Astrocyte (in vitro differentiated cells and primary cell): ENCODE measurements at places on chromosomes 16 and 17.

DNA sequence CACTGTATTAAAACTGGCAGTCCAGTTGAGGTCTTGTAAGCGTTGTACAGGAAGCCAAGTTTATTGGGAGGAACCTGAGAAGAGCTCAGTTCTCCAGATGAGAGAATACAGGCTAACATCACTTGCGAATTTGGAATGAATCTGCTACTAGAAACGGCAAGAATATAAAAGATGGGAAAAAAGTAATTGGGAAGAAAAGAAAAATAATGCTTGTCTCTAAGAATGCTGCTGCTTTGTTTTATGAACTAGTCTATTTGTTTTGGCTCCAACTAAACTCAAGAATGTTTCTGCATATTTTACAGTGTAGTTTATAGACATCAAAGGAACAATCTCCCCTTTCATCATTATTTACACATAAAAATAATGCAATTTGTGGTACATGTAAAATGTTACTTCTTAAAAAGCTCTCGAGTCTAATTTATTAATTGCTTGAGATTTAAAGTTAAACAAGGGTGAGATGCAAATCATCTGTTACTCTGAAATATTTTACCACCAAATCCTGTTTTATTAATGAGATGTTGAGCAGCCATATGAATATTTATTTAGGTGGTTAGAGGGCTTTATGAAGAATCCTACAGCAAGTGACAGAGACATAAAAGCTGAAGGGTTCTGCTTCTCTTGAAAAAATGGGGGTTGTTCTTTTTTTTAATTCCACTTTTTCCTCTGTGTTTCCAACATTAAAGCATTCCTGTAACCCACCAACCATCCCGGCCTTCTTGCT is 162.1 kb upstream of the AXIN2 start:
- DNase-seq: peak; percentile 58

DNA sequence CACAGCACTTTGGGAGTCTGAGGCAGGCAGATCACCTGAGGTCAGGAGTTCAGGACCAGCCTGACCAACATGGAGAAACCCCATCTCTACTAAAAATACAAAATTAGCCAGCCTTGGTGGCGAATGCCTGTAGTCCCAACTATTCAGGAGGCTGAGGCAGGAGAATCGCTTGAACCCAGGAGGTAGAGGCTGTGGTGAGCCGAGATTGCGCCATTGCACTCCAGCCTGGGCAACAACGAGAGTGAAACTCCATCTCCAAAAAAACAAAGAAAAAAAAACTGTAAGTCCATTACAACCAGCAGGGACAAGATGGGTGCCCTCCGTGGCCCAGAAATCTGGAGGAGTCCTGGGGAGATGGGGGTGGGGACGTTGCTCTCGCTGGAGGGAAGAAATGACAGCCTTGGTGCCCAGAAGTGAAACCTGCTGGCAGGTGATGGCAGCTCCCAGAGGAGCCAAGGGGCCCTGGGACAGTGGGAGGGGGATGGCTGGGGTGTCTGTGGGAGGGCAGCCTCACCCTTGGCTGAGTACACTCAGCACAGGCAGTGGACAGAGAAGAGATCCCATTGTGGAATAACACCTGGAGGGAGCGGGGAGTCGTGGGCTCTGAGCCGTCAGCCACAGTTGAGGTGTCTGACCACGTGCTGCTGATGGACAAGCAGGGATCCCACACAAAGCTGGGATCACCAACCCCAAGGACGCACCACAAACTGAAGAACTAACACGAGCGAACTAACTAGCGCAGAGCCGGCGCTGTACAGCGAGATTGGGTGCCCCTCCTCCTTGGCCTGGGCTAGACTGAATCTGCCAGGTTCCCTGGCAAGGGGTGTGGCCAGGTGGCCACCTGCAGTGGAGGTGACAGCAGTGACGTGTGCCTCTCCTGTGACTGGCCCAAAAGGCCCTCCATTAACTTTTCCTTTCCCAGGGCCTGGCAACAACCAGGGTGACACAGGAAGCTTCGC is 46.9 kb upstream of the BAHCC1 start:
- DNase-seq: no peak

- DNase-seq: no peak
Measured at GRCh38 chr17:60623415-60623814, 23.4 kb downstream of the PPM1D start.

DNA sequence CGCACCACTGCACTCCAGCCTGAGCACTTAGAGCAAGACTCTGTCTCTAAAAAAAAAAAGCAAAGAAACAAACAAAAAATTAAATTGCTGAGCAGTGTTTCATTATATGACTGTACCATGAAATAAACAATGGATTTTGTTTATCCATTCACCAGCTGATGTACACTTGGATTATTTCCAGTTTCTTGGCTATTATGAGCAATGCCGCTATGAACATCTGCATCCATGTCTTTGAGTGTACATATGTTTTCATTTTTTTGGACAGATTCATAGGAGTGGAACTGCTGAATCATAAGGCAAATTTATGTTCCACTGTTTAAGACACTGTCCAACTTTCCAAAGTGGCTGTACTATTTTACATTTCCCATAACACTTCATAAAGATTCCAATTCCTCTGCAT is 8.0 kb downstream of the RNF157 start:
- peak; percentile 53 for DNase-seq

DNA sequence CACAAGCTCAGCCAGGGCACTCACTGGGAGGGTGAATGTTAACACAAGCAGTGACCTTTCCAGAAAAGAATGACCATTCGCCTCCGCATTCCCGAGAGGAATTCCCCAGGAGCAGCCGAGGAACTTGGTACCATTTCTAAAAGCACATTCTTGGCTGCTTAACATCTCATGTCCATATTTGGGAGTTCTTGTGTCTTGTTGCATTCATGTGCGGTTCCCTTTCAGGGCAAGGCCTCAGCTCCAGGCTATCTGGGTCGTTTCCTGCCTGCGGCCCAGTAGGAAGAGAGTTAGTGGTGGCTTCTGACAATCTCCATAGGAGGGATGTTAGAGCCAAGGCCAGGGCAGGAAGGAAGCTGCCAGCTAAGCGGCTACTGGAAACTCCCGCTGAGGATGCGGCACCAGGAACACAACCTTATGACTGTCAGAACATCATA is 27.8 kb upstream of the MEAK7 start:
- DNase-seq: peak; percentile 98

- no peak for DNase-seq
Measured at GRCh38 chr16:78574571-78574970, 475.1 kb downstream of the WWOX start.

GRCh38 chr16:62130101-62130500 is 93.9 kb upstream of the CDH8 start:
- no peak for DNase-seq

DNA sequence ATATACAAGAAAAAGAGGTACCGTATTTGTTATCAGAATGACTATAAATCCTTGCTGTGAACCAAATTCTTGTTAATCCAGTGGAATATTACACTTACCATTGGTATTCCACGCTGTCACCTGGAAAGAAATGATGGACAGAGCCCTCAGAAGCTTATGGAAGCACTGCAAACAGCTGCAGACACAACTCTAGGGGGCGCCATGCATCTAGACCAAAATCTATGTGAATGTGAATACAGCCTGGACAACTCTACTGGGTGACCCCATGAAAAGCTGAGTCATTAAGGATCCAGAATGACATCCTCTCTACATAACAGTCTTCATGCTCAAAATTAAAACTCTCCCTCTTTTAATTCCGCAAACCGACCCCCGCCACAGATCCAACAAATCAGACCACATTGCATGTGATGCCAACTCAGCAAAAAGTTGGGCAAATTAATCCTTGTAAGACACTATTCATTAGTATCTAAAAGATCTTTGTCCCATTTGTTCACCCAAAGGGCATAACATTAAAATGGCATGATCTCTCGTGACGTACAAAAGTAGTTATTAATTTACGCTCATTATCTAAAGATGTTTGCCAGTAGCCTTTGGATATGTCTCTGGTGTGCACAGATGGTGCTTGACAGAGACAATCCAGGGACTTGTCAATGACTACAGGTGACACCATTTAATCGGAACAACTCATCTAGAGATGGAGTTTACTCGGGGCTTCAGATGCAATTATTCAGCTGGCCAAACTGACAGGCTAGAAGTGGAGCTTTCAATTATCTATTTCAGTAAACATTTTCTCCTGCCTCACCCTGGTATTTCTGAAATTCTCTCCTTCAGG is 552.7 kb upstream of the PSMD7 start:
- no peak for DNase-seq

GRCh38 chr17:46720408-46720807 is 98.1 kb downstream of the WNT3 start:
- peak; percentile 4 for DNase-seq

DNA sequence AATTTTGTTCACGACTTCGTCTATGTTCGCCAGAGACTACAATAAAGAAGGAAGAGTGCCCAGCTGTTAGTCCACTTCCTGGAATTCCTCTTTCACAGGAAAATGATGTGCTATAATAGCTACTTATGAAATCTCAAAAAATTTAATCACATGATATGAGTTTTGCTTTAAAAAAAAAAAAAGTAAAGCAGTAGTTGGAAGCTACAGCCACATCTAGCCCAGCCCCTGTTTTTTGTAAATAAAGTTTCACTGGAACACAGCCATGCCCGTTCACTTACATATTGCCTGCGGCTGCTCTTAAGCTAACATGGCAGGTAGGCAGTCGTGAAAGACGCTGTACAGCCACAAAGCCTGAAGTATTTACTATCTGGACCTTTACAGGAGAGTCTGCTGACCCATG is 15.3 kb downstream of the VPS53 start:
- no peak for DNase-seq

DNA sequence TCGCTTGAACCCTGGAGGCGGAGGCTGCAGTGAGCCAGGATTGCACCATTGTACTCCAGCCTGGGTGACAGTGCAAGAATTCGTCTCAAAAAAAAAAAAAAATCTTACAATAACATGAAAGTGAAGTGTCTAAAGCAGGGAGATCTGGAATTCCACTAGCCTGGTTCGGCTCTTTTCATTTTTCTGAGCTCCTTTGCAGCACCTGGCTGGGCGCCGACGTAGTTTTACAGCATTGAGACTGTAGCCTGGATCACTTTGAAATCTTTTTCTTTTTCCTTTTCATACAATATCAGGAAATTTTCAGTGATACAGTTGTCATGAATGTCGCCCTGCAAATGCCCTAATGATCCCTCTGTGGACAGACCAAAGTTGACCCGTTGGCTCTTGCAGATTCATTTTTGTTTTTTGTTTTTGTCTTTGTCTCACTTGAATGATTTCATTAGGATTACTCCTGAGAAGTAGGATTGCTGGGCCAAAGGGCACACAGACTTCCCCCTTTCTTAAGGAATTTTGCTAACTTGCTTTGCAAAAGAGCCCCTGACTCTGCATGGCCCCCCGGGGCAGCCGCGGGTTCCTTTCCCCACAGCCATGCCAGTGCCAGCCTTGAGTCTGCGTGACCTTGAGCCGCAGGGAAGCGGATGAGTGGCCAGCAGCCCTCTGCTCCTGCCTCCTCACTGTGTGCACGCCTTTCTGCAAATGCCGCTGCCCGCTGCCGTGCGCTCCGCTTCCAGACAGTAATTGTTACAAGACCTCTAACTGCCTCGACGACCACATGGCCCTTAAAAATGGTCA is 28.0 kb downstream of the CRISPLD2 start:
- DNase-seq: no peak

GRCh38 chr17:67238991-67239390 is 6.0 kb downstream of the HELZ start:
- DNase-seq: no peak

DNA sequence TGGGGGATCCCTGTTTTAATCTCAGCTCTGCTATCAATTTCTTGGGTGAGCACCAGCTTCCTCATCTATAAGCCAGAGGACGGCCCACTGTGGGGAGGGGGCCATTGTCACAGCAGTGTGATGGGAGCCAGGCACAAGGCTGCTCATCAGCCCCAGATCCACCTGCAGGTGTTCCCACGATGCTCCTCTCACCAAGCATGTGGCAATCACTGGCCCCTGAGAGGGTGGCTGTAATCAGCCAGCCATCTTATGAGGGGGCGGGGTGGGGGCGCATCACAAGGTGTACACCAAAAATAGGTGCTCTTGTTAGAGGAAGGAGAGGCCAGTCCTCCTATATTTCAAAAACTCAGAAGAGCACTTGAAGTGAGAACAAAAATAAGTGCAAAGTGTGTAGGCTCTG is 31.2 kb downstream of the HNF1B start:
- no peak for DNase-seq

- no peak for DNase-seq
Measured at GRCh38 chr17:7403043-7403726, 712 bp downstream of the TMEM256 start.

DNA sequence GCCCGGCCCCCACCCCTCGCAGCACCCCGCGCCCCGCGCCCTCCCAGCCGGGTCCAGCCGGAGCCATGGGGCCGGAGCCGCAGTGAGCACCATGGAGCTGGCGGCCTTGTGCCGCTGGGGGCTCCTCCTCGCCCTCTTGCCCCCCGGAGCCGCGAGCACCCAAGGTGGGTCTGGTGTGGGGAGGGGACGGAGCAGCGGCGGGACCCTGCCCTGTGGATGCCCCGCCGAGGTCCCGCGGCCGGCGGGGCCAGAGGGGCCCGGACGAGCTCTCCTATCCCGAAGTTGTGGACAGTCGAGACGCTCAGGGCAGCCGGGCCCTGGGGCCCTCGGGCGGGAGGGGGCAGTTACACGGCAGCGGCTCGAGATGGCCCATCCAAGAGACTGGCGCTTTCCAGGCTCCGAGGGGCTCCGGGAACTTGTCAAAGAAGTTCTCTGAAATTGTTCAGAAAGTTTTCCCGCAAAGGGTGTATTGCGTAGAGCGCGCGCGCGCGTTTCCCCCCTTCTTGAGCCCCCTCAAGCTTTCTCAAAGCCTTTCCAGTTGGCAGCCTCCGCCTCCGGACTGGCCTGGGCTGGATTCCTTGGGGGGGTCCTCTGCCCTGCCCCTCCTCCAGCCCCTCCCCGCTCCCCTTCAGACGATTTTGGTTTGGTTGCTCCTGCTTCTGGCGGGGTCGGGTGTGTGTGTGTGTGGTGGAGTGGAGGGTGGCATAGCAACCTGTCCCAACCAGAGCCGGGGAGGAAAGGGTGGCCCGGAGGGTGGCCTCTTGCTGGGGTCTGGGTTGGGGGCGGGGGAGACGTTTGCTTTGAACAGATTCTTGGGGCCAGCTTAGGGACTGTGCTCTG is 504 bp downstream of the ERBB2 start:
- no peak for DNase-seq
